ENCODE measurements at places on chromosomes 2 and 18.

- no peak for DNase-seq
These were observed at the start of gene EPB41L3 for GRCh38 chr18:5543773-5544389. TSS of gene EPB41L3 (minus strand) at chr18:5543997. CDS start at chr18:5489183, 54,814 bp downstream.

DNA sequence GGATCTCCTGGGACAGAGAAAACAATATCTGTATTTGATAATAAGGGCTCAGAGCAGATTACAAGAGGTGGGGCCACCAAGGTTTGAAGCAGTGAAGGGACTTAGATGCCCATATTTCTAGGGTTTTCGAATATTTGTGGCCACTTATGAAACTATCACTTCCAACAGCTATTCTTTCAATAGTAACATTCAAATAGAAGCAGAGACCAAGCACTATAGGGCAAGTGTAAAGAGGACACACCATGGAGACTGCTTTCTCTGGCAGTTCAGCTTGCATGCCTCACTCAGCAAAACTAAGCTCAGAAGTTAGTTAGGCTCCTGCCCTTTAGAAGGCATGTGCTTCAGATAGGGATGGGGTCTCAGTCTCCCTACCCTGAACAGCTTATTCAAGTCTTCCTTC is 10.3 kb downstream of the PSTPIP2 start:
- no peak for DNase-seq

DNA sequence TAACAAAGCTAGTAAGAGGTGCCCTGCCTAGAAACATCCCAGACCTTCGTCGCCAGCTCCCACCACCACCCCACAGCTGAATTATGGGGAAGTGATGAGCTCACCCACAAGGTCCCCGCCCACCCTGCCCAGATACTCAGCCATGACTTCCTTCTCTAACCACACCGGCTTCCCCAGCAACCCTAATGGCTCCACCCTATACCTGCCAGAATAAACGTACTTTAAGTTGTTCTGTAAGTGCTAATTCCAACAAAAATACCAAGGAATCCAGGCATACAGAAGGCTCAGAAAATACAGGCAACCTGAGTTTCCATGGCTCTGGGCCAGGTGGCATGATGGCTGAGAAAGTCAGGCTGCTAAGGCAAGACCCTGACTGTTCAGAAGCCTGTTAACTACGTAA is 39.1 kb downstream of the TMEM163 start:
- DNase-seq: no peak

DNA sequence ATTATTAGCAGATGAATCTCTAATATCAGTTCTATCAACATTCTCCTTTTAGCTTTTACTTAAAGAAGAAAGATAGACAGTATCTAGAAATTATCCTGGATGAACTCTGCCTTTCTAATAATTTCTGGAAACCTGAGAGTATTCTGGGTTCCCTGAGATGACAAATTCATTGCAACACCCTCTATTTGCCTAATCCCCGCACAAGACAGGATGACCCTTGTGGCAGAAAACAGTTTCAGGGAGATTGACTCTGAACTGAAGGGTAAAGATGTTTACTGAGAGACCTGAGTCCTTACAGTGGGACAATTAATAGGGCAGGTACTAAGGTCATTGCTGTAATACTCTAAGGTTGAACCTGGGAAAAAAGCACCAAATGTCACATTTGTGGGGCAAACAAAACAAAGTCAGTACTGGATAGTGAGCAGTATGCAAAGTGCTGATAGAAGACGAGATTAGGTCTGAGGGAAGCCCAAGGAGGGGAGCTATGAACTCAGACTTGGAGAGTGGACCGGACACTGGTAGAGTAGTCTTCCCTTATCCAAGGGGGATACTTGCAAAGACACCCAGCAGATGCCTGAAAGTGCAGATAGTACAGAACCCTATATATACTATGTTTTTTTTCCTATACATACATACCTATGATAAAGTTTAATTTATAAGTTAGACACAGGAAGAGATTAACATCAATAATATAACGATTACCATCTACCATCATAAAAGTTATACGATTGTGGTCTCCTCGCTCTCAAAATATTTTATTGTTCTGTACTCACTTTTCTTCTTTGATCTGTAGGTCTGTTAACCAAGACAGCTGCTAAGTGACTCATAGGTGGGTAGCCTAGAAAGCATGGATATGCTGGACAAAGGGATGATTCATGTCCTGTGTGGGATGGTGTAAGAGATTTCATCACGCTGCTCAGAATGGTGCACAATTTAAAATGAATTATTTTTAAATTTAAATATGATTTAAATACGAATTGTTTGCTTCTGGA is 148.3 kb upstream of the KLHL14 start:
- no peak for DNase-seq

DNA sequence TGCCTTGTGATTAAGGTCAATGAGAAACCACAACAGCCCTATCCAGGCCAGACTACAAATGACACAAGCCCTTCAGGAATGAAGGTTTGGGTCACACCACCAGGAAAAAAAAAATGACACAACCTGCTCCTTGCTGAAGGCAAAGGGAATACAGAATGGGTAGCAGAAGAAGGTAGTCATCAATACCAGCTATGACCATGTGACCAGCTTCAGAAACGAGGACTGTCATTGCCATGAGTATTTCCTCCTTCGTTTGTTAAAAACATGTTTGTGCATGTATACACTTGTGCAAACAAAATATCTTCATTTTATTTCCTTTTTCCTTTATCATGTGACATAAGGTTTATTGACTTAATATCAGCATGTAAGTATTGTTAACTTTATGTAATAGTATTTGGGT is 226.6 kb downstream of the CDH19 start:
- DNase-seq: no peak
